ENCODE measurements at places on chromosomes 6 and 20. TPM values are rescaled to one million over a fixed set of nuclear protein-coding genes. Genes with fewer than 3 reads are reported as not detected.
A peak's percentile ranks its signal among the peaks of the same experiment; 100 is the strongest.

- peak; percentile 88 for DNase-seq
Measured at GRCh38 chr6:16316741-16317251, 78.4 kb downstream of the GMPR start.

DNA sequence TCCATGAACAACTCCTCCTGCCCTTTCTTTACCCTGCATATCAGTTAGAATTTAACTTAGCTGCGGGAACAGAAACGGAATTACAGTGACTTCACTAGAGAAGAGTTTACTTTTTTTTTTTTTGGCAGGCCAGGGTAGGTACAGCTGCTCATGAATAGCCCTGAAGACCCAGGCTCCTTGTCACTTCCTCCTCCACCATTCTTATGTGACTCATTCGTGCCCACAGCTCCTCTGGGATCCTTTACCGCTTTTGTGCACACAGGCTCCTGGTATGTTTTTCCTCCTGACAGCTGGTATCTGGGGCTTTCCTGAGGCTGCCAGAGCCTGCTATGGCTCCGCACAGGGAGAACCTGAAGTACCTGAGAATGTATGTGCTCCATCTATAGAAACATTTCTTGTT lies 3.9 kb upstream of the KCNS1 start:
- DNase-seq: no peak

- DNase-seq: no peak
Measured at GRCh38 chr6:75326557-75327258, 42.1 kb upstream of the TMEM30A start.

The PPP1R3D gene
- 10.1 TPM for total RNA-seq

GRCh38 chr6:43877463-43878126 lies 107.6 kb downstream of the VEGFA start:
- no peak for DNase-seq

DNA sequence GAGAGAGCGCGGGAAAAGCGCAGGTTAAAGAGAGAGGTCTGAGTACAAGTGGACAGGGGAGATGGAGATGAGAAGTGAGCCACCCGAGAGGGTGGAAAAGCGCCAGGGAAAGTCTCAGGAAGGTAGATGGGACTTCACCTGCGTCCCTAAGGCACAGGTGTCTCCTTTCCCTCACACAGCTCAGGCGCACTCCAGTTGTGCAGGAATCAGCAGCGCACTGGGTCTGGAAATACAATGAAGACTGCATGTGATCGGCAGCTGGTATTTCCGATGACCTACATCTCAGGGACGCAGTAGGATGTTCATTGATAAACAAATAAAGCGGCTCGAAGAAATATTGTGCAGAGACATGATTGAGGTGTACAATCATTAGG lies 432 bp upstream of the KHDRBS2 start:
- no peak for DNase-seq

DNA sequence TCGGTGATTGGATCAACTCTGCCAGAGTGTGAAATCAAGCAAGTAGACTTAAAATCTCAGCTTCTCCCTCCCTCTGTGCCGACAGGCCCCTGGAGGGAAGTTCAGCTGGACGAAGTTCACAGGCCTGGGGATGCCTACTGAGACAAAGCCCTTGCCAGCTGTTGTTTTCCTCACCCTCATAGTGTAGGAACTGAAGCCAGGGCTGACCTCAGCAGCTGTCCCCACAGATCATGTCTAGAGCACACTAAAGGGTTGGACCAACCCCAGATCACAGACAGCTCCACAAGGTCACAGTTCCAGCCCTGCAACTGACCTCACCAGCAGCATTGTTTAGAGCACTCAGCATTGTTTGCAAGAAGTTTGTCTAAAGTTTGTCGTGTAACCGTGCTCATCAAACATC lies 261.9 kb upstream of the ECI2 start:
- DNase-seq: no peak

The THBD gene
- total RNA-seq: not detected

- DNase-seq: no peak
Measured at GRCh38 chr6:41122918-41123317, 31.2 kb downstream of the TREML1 start.

DNA sequence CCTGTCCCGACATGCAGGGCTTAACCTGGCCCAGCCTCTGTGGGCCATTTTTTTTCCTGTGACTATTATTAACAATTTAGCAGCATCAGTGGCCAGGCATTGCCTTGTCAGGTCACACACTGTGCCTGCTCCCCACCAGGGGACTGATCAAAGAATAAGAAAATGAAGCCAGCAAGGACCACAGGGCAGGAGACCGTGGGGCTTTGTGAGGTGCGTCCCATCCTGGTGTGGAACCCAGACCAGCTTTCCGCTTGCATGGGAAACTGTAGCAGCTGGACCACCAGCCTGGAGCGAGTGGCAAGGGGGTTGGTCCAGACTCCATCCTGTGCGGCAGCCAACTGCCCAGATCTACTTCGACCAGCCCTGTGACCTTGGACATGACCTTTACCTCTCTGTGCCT lies 218.3 kb downstream of the ANKRD60 start:
- DNase-seq: no peak

DNA sequence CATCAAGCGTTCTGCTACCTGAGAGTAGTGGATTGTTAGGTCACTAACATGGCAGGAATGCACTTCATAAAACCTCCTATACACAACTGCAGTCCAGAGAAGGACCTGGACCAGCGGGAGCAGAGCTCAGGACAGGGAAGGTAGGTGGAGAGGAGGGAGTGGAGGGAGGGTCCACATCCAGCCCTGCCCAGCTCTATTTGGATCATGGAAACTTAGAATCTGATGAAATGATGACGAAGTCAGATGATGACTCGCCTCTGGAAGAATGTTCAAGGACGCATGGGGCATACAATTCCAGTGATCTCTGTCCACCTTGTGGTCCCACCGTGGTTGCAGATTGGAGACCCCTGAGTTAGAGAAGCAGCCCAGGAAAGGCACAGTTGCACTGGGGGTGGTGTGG lies 68.8 kb downstream of the CLIC5 start:
- DNase-seq: no peak

DNA sequence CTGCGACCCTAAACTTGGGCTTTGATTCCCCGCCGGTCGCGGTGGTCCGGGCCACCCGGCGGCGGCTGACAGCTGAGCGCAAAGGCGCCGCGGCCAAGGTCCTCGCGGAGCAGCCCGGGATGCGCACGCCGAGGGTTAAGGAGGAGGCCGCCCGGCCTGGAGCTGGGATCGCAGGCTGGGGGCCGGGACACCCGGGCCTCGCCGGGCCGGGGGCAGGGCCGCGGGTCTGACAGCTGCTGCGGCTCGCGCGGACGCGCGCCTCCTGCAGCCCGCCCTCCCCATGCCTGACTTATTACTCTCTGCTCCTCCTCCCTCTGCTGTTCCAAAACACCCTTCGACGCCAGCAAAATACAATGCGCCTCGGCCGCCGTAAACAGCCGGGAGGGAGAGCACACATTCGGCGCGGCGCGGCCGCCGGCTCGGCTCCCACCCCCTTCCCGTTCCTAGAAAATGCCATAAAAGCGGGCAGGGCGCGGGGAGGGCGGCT lies 746 bp downstream of the BACH2 start:
- DNase-seq: peak; percentile 46

The DNMT3B gene
- total RNA-seq: 2.3 TPM

GRCh38 chr6:16130932-16131387 lies 2.1 kb downstream of the MYLIP start:
- DNase-seq: peak; percentile 94

The PAX1 gene
- not detected for total RNA-seq
